Naive thymus-derived CD4-positive, alpha-beta T cell (primary cell): ENCODE measurements at places on chromosomes 12 and 14.

- DNase-seq, result no peak
Measured at GRCh38 chr12:65098364-65098763, 22.7 kb downstream of the WIF1 start.

DNA sequence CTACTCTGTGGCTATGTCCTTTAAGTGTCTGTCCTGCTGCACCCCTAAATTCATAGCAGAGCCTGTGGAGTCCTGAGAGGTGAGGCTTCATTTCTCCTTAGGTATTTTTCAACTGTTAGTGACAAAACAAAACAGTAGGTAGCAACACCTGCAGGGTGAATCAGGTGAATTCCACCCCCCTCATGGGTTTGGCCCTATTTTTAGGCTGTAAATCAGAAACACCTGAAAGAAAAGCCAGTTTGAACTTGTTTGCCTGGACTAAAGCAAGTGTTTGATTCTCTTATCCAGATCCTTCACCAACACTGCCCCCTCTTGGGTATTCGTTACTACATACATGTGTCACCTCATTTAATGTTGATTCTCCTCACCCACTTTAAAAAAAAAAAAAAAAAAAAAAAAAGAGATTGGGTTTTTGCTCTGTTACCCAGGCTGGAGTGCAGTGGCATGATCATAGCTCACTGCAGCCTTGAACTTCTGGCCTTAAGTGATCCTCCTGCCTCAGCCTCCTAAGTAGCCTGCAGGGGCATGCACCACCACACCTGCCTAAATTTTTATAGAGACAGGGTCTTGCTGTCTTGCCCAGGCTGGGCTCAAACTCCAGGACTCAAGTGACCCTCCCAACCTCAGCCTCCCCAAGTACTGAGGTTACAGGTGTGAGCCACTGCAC lies 10.3 kb downstream of the TBPL2 start:
- DNase-seq, result no peak

DNA sequence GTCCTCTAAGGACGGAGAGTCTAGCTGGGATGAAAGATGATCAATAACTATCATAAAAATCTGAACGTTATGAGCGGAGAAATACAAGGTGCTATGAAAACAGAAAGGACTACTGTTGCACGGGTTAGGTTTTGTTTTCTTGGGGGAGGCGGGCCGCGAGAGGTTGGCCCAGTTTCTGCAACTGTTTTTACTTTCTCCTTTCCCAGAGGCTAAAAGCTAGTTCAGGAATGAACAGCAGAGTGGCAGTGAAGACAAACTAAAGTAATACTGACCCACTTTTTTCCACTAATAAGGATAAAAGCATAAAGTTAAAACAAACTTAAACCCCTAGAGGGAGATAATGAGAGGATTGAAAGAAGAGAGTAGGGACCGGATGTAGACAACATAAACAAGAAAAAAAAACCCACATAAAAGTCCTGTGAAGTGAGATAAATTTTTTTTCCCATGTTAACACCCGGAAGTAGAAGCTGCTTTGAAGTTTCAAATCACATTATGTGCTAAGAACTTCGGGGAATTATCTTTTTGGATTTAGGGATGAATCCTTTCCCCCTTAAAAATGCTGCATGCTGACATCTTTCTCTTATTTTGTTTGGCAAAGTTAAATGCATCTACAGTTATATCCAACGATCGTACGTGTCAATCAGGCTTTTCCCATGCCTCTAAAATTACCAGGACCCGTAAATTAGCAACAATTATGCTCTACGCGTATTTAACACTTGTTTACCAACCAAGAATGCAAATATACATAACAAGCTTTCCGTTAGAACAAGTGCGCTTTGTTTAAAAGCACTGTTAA lies 1.0 kb upstream of the CDK17 start:
- DNase-seq, result peak; percentile 64

GRCh38 chr12:61220337-61220736 lies 1039.9 kb upstream of the USP15 start:
- DNase-seq, result no peak

DNA sequence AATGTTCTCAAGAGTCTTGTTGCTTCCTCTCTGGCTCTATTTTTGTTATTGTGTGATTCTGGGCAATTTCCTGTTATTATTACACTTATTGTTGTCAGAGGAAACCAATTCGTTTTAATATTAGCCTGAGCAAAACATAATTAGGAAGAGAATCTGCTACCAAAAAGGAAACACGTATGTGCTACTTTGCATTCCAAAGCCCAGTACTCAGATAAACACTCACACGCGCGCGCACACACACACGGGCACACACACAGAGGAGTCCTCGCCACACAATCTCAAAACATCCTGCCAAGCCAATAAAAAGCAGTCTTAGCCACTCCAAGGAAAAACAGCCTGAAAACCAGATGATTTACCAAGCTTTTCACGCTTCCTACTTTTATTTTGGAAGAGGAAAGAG lies 400.7 kb downstream of the NUAK1 start:
- no peak for DNase-seq

DNA sequence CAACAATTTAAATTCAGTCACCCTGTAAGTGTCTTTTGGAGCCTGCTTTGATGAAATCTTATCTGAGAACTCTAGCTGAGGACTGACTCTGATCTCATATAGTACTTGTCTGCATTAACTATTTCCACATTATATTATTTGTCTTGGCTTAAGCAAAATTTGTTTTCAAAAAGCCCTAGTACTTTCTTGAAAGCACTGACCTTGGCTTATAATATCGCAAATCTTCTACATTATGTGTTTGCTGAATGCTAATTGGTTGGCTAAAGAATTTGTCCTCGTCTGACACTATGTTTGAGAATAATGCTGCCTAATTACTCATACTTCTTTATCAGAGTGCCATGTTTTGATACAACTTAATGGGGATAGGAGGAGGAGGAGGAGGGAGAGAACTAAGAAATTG lies 46.9 kb upstream of the FLRT2 start:
- no peak for DNase-seq

DNA sequence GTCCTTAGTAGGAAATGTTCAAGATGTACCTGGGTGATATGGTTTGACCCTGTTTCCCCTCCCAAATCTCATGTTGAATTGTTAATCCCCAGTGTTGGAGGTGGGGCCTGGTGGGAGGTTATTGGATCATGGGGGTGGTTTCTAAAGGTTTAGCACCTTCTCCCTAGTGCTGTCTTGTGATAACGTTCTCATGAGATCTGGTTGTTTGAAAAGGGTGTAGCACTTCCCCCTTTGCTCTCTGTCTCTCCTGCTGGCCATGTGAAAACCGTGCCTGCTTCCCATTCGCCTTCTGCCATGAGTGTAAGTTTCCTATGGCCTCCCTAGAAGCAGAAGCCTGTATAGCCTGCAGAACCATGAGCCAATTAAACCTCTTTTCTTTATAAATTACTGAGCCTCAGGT lies 353.0 kb upstream of the SFSWAP start:
- DNase-seq, result no peak

- no peak for DNase-seq
Measured at GRCh38 chr12:67939611-67940010, 49.6 kb upstream of the IFNG-AS1 start.

- DNase-seq, result no peak
Measured at GRCh38 chr12:71694099-71694820, 8.4 kb downstream of the TMEM19 start.

- no peak for DNase-seq
Measured at GRCh38 chr12:124893792-124894516, 20.5 kb downstream of the UBC start.

DNA sequence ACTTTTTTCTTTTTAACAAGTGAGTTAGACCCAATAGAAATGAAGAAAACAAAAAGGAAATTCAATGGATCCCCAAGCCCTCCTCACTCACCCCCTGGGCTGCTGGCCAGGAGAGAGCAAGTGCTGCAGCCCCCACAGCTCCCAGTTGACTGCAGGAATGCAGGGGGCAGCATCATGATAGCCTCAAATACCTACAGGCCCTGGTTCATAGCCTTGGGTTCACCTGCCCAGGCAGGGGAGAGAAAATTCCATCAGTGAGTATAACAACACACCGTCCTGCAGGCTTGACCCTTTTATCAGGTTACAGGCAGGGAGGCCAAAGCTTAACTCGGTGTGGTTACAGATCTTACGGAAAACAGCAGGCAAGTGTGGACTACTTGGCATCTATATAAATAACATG lies 76.3 kb downstream of the PHLDA1 start:
- DNase-seq, result no peak

DNA sequence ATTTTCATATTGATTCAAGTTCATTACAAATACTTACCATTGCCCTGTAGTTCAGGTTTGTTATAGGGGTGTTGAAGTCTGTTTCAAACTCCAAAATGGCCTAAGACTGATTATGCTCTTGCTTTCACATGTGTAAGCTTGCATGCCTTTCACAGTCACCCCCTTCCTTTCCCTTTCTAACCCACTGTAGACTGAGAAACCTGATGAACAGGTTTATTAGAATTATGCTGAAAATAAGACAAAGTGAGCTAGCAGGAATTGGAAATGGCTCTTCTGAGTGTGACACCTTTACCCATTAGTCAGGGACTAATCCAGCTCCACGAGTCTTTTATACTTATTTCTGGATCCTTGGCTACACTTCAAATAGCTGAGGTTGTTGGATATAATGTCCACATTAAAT lies 38.9 kb downstream of the FBXO33 start:
- no peak for DNase-seq

GRCh38 chr12:57835366-57836288 lies 10.9 kb downstream of the CTDSP2 start:
- no peak for DNase-seq

GRCh38 chr12:123983822-123984485 lies 10.9 kb downstream of the ZNF664 start:
- DNase-seq, result peak; percentile 15

- peak; percentile 84 for DNase-seq
Measured at GRCh38 chr12:57110104-57111030, 795 bp downstream of the STAT6 start.

DNA sequence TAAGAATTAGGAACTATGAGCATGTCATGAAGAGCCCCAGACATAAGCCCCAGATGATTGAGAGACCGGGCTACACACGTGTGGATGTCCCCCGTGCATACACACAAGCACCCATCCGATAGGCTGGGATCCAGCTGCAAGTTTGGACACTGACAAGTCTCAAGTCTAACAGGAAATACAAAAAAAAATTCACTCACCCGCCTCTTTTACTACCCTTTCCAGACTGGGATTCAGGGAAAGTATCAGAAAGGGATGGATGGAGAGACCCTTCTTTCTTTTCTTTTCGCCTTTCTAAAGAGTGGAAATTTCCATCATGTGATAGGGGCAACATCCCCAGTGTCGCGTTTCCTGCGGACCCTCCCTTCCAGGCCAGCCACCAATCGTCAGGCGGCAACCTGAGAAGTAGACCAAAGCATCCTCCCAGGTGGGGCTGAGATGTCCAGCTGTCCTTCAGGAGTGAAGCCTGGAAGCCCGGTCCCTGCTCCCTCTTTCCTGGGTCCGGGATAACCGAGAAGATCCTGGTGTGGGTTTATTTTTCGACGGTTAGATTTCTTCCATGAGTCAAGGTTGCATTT lies 6.4 kb upstream of the SLC38A4 start:
- no peak for DNase-seq

DNA sequence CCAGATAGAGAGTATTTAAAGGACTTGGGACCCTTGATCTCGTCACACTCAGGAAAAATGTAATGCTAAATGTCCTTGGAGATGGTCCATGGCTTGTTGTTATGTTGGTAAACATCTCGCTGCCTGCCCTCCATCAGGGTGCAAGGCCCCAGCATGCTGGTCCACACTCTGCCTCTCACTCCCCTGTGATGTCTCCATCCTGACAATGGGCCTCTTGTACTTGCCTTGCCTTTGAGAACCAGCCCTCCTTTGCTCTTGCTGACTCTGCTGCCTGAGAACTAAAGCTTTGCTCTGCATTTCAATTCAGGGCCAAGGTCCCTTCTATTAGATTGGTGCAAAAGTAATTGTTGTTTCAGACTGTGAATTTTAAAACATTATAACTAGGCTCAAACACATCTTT lies 131.0 kb upstream of the LMNTD1 start:
- DNase-seq, result no peak

GRCh38 chr12:27096420-27096819 lies 14.0 kb upstream of the C12orf71 start:
- no peak for DNase-seq

- DNase-seq, result no peak
Measured at GRCh38 chr14:80792771-80793170, 148.8 kb downstream of the CEP128 start.

DNA sequence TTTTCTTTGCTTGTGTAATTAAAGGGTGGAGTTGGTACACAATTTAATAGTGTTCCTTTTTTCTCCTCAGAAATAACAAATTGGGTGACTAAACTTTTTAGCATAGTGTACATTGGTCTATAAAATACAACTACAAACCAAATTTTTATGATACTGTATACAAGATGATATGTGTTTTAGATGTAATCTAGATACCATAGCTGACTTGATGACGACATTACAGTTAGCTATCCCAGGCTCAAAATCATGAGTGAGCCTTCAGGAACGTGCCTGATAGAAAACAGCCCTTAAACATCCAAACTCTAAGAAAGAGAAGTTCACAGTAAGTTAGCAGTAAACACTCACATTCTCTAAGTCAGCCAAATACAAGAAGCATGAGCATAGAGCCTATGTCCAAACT lies 99.0 kb upstream of the SSTR1 start:
- no peak for DNase-seq

GRCh38 chr12:41993283-41993682 lies 151.4 kb downstream of the GXYLT1 start:
- DNase-seq, result no peak

DNA sequence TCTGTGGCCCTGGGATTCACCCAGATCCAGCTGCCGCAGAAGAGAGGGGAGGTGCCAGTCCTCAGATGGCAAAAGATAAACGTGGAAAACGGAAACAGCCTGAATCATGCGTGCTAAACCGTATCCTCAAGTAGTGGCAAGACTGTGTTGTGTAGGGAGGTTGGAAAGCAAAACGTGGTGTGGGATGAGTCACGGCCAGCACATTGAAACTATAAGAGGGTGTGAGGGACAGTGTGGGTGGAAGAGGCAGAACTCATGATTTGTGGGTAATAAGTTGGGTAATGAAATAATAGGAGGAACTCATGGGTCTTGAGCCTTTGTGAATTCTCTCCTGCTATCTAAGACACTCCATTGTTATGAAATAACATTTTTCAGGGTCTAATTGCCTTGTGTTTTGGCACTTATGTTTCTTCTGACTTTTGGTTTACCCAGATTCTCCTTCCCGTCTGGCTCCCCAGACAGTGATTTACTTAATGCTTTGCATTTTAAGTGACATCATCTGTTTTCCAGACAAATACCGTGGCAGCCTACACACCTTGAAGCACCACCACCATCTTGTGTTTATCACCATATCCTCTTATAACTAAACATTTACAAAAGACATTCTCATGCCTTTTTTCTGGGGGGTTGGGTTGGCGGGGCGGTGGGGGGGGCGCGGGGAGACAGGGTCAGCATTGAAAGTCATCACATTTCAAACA lies 62.3 kb upstream of the PTCSC3 start:
- no peak for DNase-seq
